ENCODE measurements at places on chromosomes 5 and 9. TPM values are rescaled to one million over a fixed set of nuclear protein-coding genes. Genes with fewer than 3 reads are reported as not detected.

RECK gene
- total RNA-seq, result 21.7 TPM

GRCh38 chr5:148632255-148633066 lies 21.9 kb downstream of the HTR4 start:
- DNase-seq, result no peak

DNA sequence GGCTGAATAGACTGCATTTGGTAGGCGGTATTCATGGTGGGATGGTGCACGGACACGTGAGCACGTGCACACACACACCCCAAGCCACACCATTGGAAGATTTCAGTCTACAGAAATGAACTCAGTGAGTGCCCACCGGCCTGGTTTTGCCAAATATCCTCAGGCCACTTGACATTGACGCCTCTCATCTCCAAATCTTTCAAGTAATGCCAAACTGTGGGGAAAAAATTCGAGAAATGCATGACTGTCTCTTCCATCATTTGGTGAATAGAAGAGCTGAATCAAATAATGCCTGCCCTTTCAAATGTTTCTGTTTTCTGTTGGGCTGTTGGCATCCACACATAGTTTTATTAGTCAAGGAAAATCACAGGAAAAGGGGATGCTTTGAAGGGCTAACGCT lies 182.3 kb upstream of the EFNA5 start:
- no peak for DNase-seq

GRCh38 chr5:156560002-156560401 lies 233.0 kb downstream of the SGCD start:
- no peak for DNase-seq

GRCh38 chr9:91503673-91504081 lies 80.0 kb upstream of the NFIL3 start:
- no peak for DNase-seq

Data from omental fat pad (tissue), 4 donors.